ENCODE measurements at places on chromosomes 4 and X. TPM values are rescaled to one million over a fixed set of nuclear protein-coding genes. Genes with fewer than 3 reads are reported as not detected.
A peak's percentile ranks its signal among the peaks of the same experiment; 100 is the strongest.

- no peak for DNase-seq
- no peak overlapping the region for H3K27ac ChIP-seq
- peaks cover 10% of the 10 kb centered on the region for H3K36me3 ChIP-seq
- H3K4me3 ChIP-seq, result no peak overlapping the region
Measured at GRCh38 chr4:188841523-188841922, 702.3 kb downstream of the TRIML1 start.

- H3K36me3 ChIP-seq, result peaks cover 6% of the 10 kb centered on the region
- H3K27me3 ChIP-seq, result no peaks in the 10 kb centered on the region
- H3K4me3 ChIP-seq, result no peak overlapping the region
- DNase-seq, result no peak
- H3K27ac ChIP-seq, result no peak overlapping the region
- H3K4me1 ChIP-seq, result no peaks in the 10 kb centered on the region
Measured at GRCh38 chr4:61427818-61428495, 227.8 kb downstream of the ADGRL3 start.

- peak overlapping the region; percentile 48 for H3K27ac ChIP-seq
- H3K27me3 ChIP-seq, result no peaks in the 10 kb centered on the region
- DNase-seq, result no peak
- H3K4me1 ChIP-seq, result peaks cover 34% of the 10 kb centered on the region
- no peak overlapping the region for H3K4me3 ChIP-seq
Measured at GRCh38 chr4:182908124-182908523, 9.1 kb downstream of the DCTD start.

- DNase-seq, result no peak
- peak overlapping the region; percentile 94 for H3K27ac ChIP-seq
- H3K36me3 ChIP-seq, result peaks cover 4% of the 10 kb centered on the region
- H3K27me3 ChIP-seq, result no peaks in the 10 kb centered on the region
Measured at GRCh38 chr4:169756971-169757574, 671 bp downstream of the HPF1 start.

DNA sequence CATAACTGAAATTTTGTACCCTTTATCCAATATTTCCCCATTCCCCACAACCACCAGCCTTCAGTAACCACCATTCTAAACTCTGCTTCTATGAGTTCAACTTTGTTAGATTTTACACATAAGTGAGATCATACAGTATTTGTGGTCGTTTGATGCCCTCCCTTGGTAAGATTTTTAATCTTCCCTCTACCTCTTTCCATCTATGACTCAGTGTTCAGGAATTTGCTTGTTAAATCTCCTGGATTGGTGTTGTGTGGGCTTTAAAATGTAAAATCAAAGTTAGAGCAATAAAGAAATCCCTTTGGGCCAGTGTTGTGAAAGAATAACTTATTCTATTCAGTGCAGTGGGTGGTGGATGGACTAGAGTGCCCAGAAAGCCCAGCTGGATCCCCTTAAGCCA, 37.4 kb downstream of the SLC16A2 start:
- DNase-seq, result no peak
- H3K27ac ChIP-seq, result no peak overlapping the region
- H3K27me3 ChIP-seq, result peaks cover 7% of the 10 kb centered on the region
- no peaks in the 10 kb centered on the region for H3K36me3 ChIP-seq
- H3K4me1 ChIP-seq, result no peaks in the 10 kb centered on the region
- no peak overlapping the region for H3K4me3 ChIP-seq

DNA sequence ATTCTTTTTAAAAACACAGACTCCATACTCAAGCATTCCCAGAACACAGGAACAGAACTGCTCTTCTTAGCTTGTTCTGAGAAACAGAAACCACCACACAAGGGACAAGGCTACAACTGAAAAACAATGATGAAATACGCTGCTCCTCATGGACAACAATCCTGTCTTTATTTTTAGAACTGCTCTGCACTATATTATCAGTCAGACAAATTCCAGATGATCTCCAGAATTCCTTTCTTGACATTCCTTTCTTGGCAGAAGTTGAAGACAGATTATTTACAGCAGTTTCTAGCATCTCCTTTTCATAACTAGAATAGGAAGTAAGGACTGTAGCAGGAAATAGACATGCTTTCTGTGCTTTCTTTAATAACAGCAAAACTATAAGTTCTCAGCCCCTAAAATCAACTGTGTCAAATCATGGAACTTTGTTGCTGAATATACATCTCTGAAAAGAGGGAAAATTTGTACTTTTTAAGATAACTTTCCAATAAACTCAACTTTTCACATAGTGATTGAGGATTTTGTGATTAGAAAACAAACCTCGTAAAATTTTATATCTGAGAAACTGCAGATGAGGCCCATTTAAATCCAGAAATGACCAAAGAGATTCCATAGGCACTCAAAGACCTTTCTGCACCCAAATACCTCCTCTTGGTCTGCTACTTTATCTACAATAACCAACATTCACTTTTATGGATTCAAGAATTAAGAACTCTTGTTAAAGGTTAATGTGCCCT, 35.9 kb downstream of the ANTXR2 start:
- H3K27ac ChIP-seq, result peak overlapping the region; percentile 79
- H3K4me1 ChIP-seq, result peaks cover 28% of the 10 kb centered on the region
- H3K4me3 ChIP-seq, result peak overlapping the region; percentile 86
- peaks cover 29% of the 10 kb centered on the region for H3K36me3 ChIP-seq

The GPR173 gene
- not detected for total RNA-seq

The NALF2 gene
- total RNA-seq, result not detected

The GPC3 gene
- not detected for total RNA-seq

The SGMS2 gene
- 0.62 TPM for total RNA-seq

Data from natural killer cell treated with Interleukin-12 subunit alpha and Interleukin-12 subunit beta and Interleukin-15 and Interleukin-18, amount 100 ng/mL, for 72 hours (primary cell).